Fibroblast of skin of left quadriceps (primary cell): ENCODE measurements at places on chromosomes 3 and 15.

DNA sequence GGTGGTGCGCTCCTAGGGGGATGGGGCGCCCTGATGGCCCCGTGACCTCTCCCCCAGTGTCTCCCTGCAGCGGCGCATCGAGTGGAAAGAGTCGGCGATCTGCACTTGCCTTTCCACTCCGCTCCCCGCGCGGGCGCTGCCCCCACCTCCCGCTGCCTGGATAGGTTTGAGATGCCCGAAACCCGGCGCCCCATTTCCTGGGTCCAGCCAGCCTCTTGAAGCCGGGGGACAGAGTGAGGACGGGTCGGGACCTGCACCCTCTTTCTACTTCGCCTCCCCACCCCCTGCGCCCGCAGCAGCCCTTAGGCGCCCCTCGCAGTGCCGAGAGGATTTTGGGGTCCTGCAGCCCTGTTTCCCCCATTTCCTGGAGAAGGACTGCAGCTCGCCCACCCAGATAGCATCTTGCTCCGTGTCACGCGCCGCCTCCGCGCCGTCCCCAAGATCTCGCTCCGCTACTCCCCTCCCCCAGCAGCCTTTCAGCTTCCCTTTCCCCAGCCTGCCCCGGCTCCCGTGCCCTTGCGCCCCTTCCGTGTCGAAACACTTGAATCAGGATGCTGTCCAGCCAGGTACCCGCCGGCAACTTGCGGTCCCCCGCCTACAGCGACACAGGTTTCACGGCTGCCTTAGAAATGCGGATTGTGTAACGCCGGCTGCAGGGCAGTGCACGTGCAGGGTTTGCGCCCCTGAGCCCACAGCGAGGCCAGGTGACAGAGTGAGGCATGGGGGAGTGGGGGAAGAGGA, 519 bp downstream of the ABHD6 start:
- no peak for DNase-seq

DNA sequence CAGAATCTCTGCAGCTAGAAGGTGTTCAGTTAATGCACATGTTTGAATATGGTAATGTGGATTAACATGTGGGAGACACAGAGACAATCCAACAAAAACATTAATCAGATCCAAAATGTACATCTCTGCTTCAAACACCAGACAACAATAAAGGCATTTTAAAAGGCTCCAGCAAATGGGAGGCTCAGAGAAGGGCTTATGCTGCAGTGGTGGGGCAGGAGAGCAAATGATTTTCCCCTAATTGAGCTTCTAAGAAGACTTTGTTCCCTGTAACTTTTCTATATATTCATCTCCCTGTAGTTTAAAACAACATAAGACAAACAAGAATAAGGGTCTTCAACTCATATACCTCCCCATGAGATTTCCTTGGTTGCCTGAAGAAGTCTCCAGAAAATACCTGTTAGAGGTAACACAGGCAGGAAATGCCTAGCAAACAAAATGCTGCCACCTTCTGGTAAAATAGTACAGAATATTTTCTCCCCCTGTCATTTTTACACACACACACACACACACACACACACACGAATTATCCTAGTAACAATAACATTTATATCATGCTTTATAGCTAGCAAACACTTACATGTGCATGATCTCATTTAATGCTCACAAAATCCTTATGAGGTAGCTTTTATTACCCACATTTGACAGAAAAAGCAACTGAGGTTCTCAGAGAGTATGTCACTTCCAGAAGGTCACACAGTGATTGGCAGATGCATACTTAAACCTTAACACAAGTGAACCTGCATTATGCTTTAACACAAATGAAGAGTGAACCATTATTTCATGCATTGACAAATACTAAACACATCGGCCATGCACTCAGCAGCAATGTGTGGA, 123.4 kb upstream of the MB21D2 start:
- DNase-seq = peak; percentile 21

- no peak for DNase-seq
Observed at GRCh38 chr3:95387242-95388021, 1324.6 kb downstream of the NSUN3 start.

GRCh38 chr15:72113347-72114031, 4.5 kb downstream of the MYO9A start:
- DNase-seq = no peak

DNA sequence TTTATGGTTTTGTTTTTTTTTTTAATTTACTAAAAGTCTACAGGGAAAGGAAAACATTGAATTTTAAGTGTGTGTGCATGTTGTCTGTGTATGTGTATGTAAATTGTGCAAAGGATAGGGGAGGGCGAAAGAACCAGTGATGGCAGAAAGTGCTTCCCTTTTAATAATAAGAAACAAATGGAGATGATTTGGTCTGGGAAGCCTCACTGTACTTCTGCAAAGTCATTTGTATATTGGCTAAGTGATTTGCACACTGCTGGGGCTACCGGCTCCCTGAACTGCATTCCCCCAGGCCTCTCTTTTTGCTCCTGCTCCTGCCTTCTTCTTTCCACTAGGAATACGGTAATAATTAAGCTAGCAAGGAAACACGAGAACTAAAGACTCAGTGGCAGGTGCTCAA, 101.2 kb downstream of the CD47 start:
- DNase-seq = no peak

DNA sequence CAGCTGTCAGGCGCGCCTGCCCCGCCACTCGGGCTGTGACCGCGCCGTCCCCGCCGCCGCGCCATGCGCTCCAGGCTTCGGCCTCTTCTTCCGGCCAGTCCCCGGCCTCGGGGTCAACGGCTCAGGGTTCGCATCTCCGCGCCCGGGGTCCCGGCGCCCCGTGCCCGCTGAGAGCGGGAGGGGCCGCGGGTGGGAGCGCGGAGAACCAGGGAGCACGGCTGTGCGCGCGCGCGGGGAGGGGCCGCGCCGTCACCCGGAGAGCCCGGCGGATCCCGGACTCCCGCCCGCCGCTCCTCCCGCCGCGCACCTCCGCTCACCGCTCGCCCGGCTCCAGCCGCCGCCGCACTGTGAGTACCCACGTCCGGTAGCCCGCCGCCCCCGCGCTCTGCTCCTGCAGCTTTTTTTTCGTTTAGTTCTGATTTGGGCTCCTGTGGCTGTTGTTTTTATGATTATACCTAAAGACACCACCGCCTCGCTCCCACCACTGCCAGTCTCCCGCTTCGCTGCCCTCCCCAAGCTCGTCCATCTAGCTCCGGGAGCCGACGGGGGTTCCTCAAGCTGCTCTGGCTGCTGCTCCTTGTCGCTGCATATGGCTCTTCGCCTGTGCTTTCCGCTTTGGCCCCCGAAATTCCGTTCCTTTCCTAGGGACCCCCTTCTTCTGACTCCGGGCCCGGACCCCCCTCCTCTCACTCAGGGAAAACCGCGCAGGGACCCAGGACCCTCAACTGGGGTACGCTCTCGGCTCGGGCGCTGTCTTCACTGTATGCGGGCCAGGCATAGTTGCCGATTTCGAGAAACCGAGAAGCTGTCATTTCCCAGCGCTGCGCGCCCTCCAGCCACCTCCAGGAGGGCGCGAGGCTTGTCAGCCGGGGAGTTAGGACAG, 1.8 kb upstream of the SKOR1 start:
- no peak for DNase-seq

DNA sequence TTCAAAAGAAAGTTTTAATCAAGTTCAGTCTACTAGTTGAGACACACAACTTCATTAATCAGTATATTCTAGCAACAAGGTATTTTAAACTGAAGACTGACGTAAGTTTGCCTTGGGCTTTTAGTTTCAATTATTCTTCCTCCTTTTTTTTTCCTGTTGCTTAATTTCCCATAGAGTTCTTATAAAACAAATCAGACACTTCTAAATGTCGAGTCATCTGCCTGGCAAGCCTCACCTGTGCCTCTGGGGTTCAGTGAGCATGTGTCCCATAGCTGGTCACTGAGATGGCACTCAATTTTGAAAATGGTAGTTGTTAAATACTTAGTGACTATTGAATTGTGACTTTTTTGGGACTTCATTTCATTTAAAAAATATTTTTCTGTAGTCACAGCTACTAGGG, 27.4 kb downstream of the NKIRAS1 start:
- DNase-seq = no peak

- DNase-seq = peak; percentile 90
Observed at GRCh38 chr15:63332367-63333124, 49.1 kb downstream of the CA12 start.

DNA sequence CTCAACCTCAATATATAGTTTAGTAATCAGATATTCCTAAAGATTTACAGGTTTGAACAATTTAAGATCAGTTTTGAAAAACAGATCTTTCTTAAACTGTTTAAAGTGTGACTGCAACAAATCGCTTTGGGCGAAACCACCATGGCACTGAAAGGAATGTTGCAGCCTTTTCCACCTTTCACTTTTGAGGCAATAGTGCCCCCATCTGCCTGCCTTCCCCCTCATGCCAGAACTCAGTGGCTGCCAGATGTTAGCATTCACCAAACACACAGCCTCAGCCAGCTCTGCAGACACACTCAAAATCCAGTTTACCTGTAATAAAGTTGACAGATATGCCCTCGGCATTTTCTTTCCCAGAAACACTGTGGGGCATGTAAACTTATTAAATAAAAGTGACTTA, 3.3 kb downstream of the LYSMD4 start:
- peak; percentile 17 for DNase-seq

DNA sequence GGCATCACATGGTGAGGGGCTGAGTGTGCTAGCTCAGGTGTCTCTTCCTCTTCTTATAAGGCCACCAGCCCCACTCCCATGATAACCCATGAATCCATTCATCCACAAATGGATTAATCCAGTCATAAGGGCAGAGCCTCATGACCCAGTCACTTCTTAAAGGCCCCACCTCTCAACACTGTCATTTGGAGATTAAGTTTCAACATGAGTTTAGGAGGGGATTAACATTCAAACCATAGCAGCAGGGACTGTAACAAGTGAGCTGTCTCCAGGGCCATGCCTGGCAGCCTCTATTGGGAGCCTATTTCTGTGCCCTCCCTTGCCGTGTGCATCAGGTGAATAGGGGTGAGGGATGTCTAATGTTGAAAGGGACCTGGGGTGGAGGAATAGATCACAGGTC, 77.5 kb downstream of the CHRD start:
- no peak for DNase-seq

DNA sequence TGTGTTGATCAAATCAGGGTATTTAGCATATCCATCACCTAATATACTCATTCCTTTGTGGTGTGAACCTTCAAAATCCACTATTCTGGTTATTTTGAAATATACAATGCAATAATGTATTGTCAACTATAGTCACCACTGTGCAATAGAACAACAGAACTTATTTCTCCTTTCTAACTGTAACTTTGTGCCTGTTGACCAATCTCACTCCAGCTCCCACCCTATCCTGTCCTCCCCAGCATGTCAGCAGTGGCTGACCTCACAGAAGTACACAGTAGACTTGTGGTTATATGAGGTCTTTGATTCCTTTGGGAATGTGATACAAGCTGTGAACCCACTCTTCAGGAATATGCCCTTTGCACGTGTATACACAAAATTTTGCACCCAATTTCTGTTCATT, 64.2 kb downstream of the ECT2 start:
- no peak for DNase-seq

GRCh38 chr3:165185707-165186327, 10.4 kb downstream of the SLITRK3 start:
- DNase-seq = peak; percentile 5

GRCh38 chr15:33243869-33244268, 49.4 kb upstream of the FMN1 start:
- no peak for DNase-seq

DNA sequence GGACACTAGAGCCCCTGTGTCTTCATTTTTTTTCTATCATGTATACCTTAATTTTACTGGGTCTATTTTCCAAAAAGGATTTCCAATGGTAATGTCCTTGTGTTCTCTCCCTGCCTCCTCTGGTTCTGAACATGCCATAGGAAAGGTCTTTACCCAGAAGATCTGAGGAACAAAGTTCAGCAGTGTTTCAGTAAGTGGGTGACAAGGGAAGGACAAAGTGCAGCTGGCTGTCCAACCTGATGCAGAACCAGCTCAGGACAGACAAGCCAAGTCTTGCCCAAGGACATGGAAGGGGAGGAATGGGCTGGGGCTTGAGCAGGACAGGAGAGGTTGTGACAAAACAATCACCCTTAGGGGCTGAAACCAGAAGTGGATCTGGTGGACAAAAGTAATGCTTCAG, 61.2 kb upstream of the STRIT1 start:
- DNase-seq = no peak

- no peak for DNase-seq
Observed at GRCh38 chr15:96314963-96315362, 15.5 kb upstream of the NR2F2 start.

DNA sequence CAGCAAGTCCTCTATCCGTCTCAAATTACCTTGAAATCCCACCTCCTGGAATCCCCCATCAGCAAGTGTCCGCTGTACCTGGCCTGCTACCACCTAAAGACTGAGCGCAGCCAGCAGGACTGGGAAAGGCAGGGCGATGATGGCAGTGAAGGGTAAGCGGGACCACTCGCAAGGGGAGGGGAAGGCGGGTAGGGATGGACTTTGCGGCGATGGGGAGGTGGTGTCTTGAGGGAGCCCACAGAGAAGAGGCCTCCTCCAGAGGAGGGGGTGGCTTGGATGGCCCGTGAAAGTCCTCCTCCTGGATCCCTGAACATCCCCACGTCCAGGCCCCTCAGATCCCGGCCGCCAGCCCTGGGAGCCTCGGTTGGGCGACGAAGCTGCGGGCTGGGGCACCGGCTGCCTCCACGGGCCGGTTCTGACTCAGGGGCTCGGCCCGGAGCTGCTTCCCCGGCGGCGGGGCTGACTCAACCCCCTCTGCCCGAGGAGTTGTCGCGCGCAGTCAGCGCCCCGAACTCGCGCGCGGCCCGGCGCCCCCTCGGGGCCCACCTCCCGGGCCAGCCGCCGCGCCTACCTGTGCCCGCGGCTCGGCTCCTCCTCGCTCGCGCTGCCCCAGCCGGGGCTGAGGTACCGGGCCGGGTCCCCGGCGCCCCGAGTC, 512 bp downstream of the LARP6 start:
- DNase-seq = no peak
